ENCODE measurements at places on chromosomes 1 and 21. TPM values are rescaled to one million over a fixed set of nuclear protein-coding genes. Genes with fewer than 3 reads are reported as not detected.

ZNF697 gene
- total RNA-seq, result 31.4 TPM

FBXO28 gene
- total RNA-seq, result 51.8 TPM

FMO4 gene
- 0.82 TPM for total RNA-seq

- DNase-seq, result no peak
Measured at GRCh38 chr1:228198977-228199590, 8.8 kb upstream of the OBSCN start.

- no peak for DNase-seq
Measured at GRCh38 chr1:170010443-170010842, 64.1 kb downstream of the KIFAP3 start.

- no peak for DNase-seq
Measured at GRCh38 chr21:38925478-38925877, 119.7 kb downstream of the ETS2 start.

- DNase-seq, result no peak
Measured at GRCh38 chr21:18810136-18810535, 406.6 kb upstream of the TMPRSS15 start.

GRCh38 chr1:77333501-77333900, 51.7 kb downstream of the AK5 start:
- DNase-seq, result no peak

DNA sequence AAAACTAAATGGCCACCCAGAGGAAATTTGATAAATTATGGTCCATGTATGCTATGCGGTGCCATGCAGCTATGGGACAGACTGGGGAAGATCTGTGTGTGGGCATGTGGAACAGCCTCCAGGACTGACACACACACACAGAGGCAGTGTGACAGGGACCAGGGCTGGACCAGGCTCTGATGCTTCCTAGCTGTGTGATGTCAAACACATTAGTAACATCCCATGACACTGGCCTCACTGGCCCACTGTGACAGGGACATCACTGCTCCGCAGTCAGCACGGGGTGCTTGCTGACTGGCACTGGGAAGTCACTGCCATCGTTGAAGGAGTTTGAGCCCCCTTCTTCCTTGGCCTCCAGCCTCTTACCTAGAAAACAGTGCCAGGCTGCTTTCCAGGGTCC, 13.9 kb downstream of the RAP1GAP start:
- no peak for DNase-seq
